Kasumi-1 (cell line): ENCODE measurements at places on chromosomes 3 and 15.

DNA sequence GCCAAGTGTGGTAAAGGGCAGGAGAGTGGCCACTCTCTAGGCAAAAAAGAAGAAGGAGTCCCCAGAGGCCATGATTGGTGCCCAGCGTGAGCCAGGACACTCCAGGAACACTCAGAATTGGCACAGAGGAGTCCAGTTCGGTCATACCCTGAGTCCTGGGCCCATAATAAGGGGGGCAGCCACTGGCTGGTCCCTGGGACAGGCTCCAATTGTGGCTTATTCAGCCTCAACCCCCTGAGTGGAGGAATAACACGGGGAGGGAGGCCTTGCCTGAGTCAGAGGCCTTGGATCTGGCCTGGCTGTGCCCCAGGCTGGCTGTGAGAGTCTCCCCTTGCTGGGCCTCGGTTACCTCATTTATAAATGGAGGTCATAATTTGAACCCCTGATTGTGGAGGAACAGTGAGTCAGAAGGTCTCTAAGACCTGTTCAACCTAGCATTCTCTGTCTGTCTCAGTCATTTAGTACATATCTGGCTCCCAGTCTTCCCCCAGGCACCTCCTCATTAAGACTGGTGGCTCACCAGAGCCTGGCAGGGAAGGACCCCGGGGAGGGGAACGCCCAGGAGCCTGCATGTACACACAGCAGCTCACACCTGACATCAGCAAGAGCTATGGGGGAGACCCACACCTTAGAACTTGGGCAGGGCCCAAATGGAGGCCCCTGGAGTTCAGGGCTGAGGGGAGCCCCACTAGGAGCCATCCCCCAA, 95.9 kb upstream of the ATP2B2 start:
- DNase-seq, result no peak

DNA sequence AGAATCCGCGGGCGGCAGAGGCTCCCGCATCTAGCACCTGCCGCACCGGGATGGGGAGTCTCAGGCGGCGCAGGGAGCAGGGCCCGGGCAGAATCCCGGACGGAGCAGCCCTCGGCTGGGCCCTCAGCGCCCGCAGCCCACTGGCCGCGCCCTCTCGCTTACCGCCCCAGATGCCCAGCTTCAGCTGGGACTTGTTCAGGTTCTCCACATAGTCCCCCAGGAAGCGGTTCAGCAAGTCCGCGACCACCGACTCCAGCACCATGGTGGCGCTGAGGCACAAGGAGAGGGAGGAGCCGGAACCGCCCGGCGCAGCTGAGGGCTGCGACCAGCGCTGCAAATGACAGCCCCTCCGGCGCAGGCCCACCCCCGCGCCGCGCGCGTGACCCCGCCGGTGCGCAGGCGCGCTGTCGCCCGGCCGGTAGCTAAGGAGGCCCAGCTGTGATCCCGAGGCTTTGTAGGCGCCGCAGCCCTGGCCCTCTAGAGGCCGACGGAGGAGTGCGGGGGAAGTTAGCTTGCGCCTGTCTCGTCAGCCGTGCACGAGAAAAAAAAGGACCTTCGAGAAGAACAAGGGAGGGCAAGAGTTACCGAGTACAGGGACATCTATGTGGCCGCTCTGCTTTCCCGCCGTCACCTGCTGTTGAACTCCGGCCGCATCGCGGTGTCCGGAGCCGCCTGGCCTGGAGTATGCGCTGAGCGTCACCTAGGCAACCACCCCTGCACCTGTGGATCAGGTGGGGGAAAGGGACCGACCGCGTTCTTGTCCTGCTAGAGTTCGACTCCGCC, at the start of gene VPS13C:
VPS13C (minus strand) TSS at position 335 of the 783 bp plus-strand sequence; CDS start at position 262, 73 bp downstream.
- peak; percentile 95 for DNase-seq

GRCh38 chr15:36517758-36518157, 61.7 kb upstream of the CDIN1 start:
- DNase-seq, result no peak

DNA sequence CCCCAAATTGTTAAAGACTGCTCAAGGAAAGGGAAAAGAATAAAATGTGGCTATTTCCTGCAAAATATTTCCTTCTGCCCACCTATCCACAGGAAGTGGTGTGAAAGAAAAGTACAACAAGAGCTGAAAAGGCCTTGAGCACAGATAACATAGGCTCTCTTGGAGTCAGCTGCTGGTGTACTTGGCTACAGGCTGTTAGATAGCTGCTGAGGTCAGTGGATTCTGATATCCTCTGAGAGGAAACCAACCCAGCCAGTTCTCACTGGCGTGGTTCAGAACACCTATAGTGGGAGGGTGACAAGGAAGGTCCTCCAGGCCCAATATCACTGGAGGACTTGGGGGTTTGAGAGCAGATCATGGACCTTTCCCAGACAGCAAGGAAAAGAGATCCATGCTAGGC, 124.4 kb upstream of the GAP43 start:
- DNase-seq, result no peak

GRCh38 chr15:100005715-100006114, 272.5 kb upstream of the LYSMD4 start:
- DNase-seq, result no peak

DNA sequence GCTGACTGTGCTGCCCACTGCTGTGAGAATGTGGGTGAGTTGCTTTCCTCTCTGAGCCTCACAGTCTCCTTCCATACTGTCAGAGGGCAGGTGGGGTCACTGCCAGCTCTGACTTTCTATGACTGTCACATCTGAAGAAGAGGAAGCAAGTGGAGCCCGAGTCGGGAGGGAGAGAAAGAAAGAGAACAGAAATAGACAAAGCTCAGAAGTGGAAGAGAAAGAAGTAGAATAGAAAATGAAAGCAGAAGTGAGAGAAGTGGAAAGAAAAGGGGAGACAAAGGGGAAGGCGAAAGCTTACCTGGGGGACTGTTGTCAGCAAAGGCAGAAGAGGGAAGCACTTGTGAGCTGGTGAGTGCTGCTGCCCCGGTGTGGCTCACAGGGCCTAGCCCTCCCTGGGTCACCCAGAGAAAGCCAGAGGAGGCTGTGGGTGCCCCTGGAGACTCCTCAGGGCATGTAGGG, 57.9 kb downstream of the EPHB1 start:
- DNase-seq, result no peak

GRCh38 chr3:8864402-8865350, 95.3 kb upstream of the OXTR start:
- DNase-seq, result no peak

GRCh38 chr15:41824062-41824745, 3.7 kb upstream of the JMJD7 start:
- no peak for DNase-seq

GRCh38 chr15:31489801-31490646, 163.4 kb downstream of the KLF13 start:
- peak; percentile 12 for DNase-seq

GRCh38 chr15:71044006-71044405, 71.3 kb upstream of the THSD4 start:
- DNase-seq, result no peak
